ENCODE measurements at places on chromosomes 7 and 10. TPM values are rescaled to one million over a fixed set of nuclear protein-coding genes. Genes with fewer than 3 reads are reported as not detected.

Gene XRCC2
- total RNA-seq, result 6.9 TPM

Gene PNLIPRP2
- not detected for total RNA-seq

Gene LRRTM3
- not detected for total RNA-seq

Gene SFMBT2
- total RNA-seq, result 14.9 TPM

Gene KCP
- total RNA-seq, result 0.17 TPM
